ENCODE measurements at places on chromosomes 13 and 19.

- peak; percentile 93 for DNase-seq
Measured at GRCh38 chr19:41327576-41328156, 17.7 kb downstream of the CCDC97 start.

GRCh38 chr19:46221981-46222610 is 7.4 kb upstream of the IGFL1 start:
- DNase-seq = no peak

- DNase-seq = no peak
Measured at GRCh38 chr13:30826911-30827577, 79.0 kb upstream of the MEDAG start.

DNA sequence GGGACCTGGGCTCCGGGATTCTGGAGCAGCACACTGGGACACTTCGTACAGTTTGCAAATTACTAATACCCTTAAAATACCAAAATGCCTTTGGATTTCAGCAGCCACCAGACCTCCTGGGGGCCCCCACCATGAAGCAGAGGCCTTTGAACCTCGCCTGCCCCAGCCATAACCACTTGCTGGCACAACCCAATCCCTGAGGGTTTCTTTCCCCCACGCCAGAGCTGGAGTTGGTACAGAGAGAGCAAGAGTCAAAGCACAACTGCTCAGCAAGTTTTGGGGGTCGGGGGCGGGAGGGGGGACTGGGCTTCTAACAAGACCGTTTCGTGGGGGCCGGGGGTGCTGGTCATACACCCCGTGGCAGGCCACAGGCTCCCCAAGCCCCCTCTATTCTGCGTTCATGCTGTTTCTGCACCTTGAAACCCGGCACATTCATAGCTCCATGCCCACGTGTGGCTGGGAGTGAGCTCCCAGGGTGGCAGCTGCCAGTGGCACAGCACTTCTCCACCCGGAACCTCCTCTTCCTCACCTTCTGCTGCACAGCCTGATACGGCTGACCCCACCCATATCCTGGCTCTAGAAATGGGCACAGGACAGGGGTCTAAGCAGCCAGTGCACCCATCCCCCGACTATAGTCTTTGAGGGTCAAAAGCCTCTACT is 17.1 kb downstream of the PLEKHF1 start:
- no peak for DNase-seq

GRCh38 chr13:85853161-85853894 is 54.1 kb upstream of the SLITRK6 start:
- DNase-seq = no peak

All from activated CD4-positive, alpha-beta T cell treated with anti-CD3 and anti-CD28 coated beads for 36 hours (primary cell).